Bladder microvascular endothelial cell (primary cell): ENCODE measurements at places on chromosomes 3 and 15. TPM values are rescaled to one million over a fixed set of nuclear protein-coding genes. Genes with fewer than 3 reads are reported as not detected.

Gene A4GNT
- not detected in 2 replicates for total RNA-seq

Gene ANKUB1
- not detected in 2 replicates for total RNA-seq

Gene SERPINI2
- total RNA-seq: not detected in 2 replicates

Gene CACNA1D
- total RNA-seq: not detected in 2 replicates

Gene CPNE9
- total RNA-seq: not detected in 2 replicates

Gene ADGRG7
- total RNA-seq: not detected in 2 replicates

Gene TUSC7
- total RNA-seq: not detected in 2 replicates

Gene CSK
- 29.6 and 87.0 TPM in 2 replicates for total RNA-seq

Gene MAP1A
- 0.31 and 0.32 TPM in 2 replicates for total RNA-seq

Gene TRH
- total RNA-seq: not detected in 2 replicates

Gene SPATA12
- total RNA-seq: 0.13 TPM in 1 of 2 replicates, not detected in the other

Gene WDR76
- 11.0 and 13.4 TPM in 2 replicates for total RNA-seq

Gene CCR3
- not detected in 2 replicates for total RNA-seq

Gene STX19
- total RNA-seq: not detected in 2 replicates

Gene XPC
- 35.8 and 60.5 TPM in 2 replicates for total RNA-seq

Gene PSTPIP1
- total RNA-seq: 0.13 TPM in 1 of 2 replicates, not detected in the other

Gene GOLGA8Q
- total RNA-seq: 0.32 and 0.76 TPM in 2 replicates

Gene SNTN
- not detected in 2 replicates for total RNA-seq

Gene CCDC39
- 0.06 TPM in 1 of 2 replicates, not detected in the other for total RNA-seq

Gene CTDSPL2
- total RNA-seq: 50.0 and 112 TPM in 2 replicates

Gene DOCK3
- under 0.01 TPM in 2 replicates for total RNA-seq

Gene HESX1
- 0.16 TPM in 1 of 2 replicates, not detected in the other for total RNA-seq

Gene WDR93
- total RNA-seq: under 0.01 TPM in 1 of 2 replicates, not detected in the other

Gene FBXL2
- 20.6 and 36.5 TPM in 2 replicates for total RNA-seq

Gene GOLGA8F
- total RNA-seq: under 0.01 TPM in 1 of 2 replicates, not detected in the other

Gene CPN2
- total RNA-seq: not detected in 2 replicates

Gene LZTFL1
- total RNA-seq: 4.7 and 11.1 TPM in 2 replicates
